Activated CD4-positive, alpha-beta T cell treated with anti-CD3 and anti-CD28 coated beads, Interleukin-2, amount 50 U/mL, for 1 hour (primary cell): ENCODE measurements at places on chromosomes 2 and 18.

DNA sequence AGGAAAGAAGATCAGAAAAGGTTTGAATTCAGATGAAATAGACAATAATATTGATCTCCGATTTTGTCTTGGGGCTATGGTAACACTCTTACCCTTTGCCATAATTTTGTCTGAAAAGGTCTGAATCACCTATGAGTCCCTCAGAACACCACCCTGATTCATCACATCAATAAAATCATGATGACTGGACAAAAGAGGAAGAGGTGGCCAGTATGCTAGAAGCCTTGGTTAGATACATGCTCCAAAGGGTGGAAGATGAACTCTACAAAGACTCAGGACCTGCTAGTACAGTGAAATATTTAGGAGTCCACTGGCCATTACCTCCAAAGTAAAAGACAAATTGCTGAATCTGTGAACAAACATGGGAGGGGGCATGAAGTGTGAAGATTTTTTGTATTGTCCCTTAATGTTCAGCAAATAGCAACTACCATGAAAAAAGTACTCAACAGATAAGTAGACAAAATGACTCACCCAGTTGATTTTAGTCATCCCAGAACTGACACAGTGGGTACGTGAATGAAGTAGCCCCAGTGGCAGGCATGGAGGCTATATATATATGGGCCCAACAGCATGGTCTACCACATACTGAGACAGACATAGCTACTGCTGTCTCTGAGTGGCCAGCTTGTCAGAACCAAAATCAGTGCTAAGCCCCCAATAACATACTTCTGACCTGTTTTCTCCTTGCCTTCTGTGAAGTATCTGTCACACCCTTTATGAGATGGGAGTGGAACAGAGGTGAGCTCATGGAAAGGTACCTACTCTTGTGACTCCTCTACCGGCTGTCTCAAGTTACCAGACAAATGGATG, 36.5 kb upstream of the GLS start:
- DNase-seq: no peak

DNA sequence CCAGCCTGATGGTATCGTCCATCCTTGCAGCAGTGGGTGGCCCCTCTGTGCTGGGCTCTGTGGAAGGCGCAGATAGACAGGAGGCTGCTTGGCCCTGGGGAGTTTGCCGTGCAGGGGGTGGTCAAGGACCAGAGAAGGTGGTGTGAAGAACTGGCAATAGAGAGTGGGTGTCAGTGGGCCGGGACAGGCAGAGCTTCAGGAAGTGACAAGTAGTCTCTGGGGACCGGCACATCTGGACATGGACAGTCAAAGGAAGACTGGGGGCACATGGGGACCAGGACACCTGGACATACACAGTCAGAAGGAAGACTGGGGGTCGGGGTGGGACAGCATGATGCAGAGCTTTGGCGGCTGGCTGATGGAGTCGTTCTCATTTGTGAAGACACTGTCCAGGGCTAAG, 335.9 kb downstream of the AGAP1 start:
- DNase-seq: no peak

GRCh38 chr2:160290598-160290997, 90.5 kb upstream of the ITGB6 start:
- no peak for DNase-seq

DNA sequence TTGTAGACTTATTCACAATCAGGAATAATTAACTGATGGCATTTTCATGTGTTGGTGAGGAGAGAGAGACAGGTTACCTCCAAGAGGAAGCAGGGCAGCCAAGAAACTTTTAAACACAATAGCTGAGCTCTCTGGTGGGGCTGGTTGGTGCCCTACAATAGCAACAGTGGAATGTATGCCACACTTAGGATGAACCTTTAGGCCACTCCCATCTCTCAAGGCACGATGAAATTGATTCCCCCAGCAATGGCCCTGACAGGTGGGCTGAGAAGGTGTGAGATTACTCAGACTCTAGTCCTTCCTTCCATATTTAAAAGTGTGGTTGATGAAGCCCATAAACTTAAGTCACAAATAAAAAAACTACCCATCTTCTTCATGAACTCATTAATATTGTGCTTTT, 219.4 kb upstream of the CYRIA start:
- DNase-seq: no peak

DNA sequence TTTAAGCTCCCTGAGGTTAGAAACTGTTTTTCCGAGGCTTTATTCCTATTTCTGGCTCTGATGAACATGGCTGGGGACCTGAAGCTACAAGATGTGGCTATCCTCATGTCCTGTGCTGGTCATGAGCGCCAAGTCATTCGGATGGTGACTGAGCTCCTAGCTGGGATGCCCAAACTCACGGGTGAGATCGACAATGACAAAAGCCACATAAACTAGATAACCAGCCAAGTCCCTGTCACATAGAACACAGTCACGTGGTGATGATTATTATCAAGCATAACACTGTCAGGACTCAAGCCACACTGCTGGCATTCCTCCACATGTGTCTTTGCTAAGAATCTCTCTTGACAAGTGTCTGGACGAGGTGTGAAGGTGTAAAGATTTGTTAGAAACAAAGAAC, 274.9 kb downstream of the CLIP4 start:
- DNase-seq: no peak

- no peak for DNase-seq
Measured at GRCh38 chr2:45000921-45001868, 8.1 kb downstream of the SIX2 start.

- no peak for DNase-seq
Measured at GRCh38 chr2:145206496-145207281, 686.8 kb upstream of the ZEB2 start.

- DNase-seq: no peak
Measured at GRCh38 chr2:224562831-224563230, 22.3 kb downstream of the CUL3 start.

DNA sequence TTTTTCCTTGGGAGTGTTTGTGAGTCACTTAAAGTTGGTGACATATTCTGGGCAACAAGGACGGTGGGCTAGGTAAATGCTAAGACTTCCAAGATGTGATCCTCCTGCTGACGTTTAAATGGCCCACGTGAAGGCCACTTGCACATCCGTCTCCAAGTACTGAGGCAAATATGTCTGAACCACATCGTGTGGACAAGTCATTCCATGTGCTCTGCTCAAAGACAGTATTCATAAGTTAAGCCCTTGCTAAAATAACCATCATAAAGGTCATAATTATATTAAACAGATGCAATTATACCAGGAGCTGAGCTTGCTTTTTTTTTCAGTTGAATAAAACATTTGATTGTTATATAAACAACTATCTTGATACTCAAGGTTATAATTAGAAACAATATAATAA, 44.8 kb downstream of the SPP2 start:
- DNase-seq: no peak

- no peak for DNase-seq
Measured at GRCh38 chr2:108399479-108399878, 21.7 kb downstream of the SULT1C4 start.

- DNase-seq: no peak
Measured at GRCh38 chr2:225598426-225598825, 198.9 kb downstream of the NYAP2 start.

DNA sequence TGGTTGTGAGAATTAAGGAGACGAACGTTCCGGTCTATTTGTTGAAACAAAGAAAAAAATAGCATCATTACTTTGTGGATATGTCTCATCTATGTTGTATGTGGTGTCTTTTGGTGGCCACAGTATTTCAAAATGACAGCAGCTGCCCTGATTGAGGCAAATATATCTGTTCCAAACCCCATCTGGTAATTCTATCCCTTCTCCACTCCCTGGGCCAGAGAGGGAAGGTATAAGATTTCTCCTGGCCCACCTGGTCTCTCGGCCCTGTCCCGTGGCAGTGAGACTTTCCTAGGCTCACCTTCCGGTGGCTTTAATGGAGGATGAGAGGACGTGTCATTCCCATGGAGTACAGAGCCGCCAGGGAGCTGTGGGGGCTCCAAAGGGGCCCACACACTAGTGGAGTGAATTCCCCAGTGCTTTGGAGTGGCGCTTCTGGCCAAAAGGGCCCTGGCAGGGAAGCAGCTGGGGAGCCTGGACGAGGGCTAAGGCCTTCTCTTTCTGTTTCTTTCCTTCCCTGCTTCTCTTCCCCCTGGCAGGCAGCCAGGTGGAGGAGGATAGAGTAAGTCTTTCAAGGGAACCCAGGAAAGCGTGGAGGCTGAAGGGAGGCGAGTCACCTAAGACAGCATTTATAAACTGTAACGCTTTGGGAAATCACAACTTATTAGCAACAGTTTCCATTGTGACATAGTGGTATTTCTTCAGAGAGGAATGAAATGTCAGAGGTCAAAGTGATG, 5.6 kb downstream of the FOSL2 start:
- DNase-seq: no peak

DNA sequence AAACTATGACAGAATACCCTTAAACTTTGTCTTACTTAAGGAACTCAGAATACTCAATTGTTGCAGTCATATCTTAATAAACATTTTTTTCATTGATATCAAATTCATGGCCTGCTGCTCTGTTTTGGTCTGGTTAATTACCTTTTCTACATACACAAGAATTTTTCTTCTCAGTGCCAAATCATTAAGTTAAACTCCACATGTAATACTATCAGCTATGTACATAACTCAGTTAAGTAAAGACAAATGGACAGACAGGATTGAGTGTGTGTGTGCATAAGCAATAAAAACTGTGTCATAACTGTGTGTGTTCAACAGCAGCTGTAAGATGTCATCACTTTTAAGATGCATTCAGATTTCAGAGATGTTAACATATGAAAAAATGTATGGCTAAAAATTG, 34.4 kb downstream of the VRK2 start:
- no peak for DNase-seq

- DNase-seq: no peak
Measured at GRCh38 chr2:226270285-226271058, 529.1 kb downstream of the IRS1 start.

GRCh38 chr18:57570162-57570561, 16.3 kb downstream of the FECH start:
- DNase-seq: no peak

DNA sequence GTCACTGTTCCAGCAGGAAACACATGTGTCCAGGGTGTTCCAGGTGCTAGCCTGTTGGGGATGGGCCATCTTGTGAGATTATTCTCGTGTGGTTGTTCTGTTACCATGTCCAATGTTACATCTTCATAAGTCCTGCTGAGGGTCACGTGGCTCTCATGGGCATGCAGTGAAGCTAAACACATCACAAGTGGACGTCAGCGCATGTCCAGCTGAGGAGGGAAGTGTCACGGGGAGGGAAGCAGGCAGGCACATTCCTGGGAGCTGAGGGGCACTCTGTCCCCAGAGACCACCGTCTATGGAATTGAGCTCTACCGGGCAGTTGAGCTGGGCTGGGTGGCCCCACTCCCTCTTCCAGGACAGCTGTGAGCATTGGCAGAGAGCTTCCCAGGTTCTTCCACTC, 155.3 kb upstream of the TWIST2 start:
- DNase-seq: no peak

DNA sequence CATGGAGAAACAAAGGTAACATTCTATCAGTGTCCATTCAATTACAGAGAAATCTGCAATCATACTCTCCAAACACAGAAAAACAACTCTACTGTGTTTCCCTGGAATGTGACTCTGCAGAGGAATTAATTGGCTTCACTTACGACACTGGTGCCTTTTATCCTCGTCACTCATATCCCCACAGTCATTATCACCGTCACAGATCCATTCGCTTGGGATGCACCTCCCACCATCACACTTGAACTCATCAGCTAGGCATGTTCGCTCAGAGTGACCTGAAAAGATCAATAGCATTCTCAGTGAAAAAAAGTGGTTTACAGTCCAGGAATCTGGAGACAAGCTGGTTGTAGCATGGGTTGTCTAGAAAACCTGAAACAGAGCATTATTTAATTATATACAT, 124.3 kb downstream of the DHRS9 start:
- DNase-seq: no peak

- no peak for DNase-seq
Measured at GRCh38 chr2:5449867-5450266, 242.3 kb upstream of the SOX11 start.

- no peak for DNase-seq
Measured at GRCh38 chr2:18363348-18363747, 197.1 kb downstream of the RDH14 start.

- no peak for DNase-seq
Measured at GRCh38 chr2:44748-45341, 1.5 kb downstream of the FAM110C start.

DNA sequence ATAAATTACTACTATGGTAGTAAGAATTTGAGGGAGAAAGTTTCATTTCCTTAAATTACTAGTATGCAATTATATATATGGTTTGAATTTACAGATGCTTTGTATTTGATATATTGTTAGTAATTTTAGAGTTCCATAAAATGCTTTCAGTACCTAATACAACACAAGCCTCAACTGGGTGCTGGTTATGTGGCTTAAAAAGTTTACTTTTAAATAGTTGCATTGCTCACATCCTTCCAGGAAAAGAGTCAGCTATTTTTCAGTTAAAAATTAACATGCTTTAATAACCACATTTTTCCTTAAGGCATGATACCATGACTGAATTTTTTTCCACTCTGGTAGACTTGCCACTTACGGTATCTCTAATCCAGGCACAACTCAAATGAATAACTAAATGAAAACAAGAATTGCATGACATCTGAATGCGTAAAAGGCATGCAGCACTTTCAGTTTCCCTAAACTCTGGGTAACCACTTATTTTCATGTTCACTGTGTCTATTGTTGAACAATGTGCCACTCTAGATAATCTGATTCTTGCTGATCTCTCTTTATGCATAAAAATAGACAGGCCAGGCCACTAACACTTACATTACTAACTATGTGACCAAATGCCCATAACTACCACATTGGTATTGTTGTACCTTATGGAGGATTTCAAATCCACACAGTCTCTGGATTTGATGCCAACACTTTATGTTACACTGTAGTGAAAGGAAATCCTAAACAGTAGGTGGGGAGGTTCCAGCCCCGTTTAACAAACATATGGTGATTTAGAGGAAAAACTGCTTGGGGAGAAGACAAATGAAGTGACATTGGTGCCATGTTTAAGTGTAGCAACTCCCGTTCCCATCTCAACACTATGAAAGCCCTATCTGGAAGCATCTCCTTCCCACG, 35.5 kb upstream of the SLC35F5 start:
- no peak for DNase-seq

- DNase-seq: no peak
Measured at GRCh38 chr2:193738892-193739291, 1544.2 kb upstream of the TMEFF2 start.
